ENCODE measurements at places on chromosomes 6 and 20.

DNA sequence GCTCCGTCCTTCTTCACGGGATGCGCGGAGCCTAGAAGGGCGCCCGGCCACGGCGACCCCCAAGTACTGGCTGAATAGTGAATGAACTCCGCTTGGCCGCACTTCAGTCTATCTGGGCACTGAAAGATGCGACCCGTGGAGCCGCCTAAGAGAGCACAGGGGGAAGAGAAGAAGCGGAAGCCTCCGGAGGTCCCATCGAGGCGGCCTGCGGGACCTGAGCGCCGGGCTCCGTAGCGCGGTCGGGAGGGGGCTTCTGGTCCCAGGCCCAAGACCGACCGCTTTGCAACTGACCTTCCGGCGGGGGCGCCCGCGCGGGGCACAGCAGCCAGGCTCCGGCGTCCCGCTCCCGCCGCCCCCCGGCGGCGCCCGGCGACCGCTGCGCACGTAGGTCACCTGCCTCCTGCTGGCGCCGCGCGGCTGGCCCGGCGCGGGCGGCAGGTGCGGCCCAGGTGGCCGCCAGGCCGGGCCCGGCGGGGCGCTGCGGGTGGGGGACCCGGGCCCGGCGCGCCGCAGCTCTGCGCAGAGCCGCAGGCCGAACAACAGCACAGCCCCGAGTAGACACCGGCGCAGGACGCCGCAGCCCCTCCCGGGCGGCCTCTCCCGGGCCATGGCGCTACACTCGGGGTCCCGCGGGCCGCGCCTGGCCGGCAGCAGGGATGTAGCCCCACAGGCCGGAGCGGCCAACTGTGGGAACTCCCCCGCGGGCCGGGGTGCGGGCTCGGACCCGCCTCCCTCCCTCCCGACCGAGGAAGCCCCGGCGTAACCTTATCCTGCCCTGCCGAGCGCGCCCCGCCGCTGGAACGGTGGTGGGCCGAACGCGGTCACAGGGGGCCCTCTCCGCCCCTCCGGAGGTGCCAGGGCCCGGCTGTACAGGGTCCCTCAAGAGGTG lies at the start of gene METTL24:
Gene METTL24 (minus strand): TSS at position 686 of the 889 bp plus-strand sequence. CDS start 77 bp downstream, at position 609.
- peak; percentile 9 for DNase-seq

GRCh38 chr6:15974817-15975216 lies 154.1 kb upstream of the MYLIP start:
- no peak for DNase-seq

GRCh38 chr20:63896264-63897105 lies 1.6 kb downstream of the DNAJC5 start:
- DNase-seq: peak; percentile 17

GRCh38 chr20:31452575-31452974 lies 12.1 kb downstream of the DEFB123 start:
- DNase-seq: no peak

GRCh38 chr6:149230712-149231460 lies 86.6 kb upstream of the TAB2 start:
- no peak for DNase-seq

DNA sequence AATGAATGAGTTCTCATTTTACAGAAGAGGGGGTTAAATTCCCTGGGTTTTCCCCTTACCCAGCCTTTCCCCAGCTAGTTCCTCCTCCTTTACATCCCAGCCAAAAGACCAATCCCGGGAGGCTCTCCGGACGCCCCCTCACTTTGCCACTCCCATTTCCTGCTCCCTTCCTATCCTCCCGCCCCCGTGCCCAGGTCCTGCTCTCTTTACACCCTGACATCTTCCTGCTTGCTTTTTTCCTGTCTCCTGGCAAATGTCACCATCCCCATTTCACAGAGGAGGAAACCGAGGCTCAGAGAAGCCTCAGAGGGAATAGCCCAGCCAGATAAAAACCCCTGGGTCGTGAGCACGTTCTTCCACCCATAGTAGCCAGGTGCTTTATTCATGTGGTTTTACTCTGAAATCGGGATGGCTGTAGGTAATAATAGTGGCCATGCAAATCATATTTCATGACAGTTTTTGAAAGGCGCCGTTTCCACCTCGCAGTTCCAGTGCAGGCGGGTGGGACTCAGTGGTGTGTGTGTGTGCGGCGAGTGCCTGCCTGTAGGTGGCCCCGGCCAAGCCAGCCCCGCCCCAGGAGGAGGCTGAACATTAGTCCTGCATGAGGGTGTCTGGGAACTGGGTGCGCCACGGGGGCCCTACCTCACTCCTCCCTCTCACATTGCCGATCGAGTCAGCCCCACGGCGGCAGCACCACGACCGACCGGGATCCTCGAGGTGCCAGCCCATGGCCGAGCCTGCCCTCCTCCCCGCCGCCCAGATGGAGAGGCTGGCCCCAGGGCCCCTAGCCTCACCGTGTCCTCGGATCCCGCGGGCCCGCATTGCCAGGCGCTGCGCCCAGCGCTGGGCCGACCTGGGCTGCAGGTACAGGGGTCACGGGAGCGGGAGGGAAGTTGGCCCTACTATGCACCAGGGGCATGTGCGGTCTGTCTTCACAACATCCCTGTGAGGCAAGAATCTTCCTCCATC lies at the start of gene ARHGAP40:
Gene ARHGAP40 (plus strand): TSS at position 594 of the 969 bp plus-strand sequence.
- no peak for DNase-seq

DNA sequence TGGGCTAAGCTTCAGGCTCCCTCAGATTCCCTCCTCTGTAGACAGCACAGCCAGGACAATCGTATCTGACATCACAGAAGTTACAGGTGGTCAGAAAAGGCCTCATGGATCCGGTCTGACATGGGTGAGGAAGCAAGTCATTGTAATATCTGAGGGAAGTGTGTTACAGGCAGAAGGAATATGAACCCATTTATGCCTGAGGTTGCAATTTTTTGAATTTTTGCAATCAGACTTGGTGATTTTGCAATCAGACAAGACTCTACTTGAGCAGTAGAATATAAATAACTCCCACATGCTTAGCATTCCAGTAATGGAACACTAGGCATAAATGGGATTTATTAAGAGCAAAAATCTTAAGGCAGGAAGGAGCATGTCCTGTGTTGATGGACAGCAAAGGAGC lies 52.1 kb downstream of the CBLN4 start:
- no peak for DNase-seq

DNA sequence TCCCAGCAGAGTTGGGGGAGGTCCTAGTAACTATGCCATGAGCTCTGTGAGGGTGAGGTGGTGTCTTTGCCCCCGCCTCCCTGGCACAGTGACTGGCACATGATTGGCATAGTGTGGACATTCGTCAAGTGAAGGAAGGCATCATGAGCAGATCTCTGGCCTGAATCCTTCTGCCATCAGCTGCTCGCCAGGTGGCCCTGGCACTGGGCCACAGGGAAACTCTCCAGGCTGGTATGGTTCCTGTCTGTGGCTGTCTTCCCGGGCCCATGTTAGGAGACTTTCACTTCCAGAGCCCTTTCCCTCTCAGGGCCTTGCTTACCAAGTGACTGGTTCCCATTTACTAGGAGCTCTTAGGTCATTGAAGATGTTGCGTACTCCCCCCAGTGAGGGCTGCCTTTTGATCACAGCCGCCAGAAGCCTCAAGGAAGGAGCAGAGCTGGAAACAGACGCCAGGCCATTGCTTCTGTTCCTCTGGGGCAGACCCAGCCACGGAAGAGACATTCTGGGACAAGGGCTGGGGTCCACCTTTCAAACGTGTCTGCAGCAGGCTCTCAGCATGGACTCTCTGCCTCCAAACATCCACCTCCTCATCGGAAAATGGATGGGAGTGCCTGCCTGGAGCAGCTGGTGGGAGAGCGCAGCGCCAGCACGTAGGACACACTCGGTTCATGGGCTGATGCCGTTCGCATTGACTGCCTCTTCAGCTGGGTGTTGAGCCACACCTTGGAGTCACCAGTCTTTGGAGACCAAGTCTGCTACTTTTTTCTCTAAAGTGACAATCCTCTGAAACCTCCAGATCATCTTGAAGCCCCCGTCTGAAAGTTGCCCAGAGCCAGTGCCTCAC lies 67.2 kb downstream of the PTPN1 start:
- no peak for DNase-seq

- no peak for DNase-seq
These were observed 449.4 kb downstream of the PTPRT start for GRCh38 chr20:42740226-42740870.

GRCh38 chr6:24763578-24763977 lies 11.2 kb upstream of the GMNN start:
- DNase-seq: no peak

- DNase-seq: no peak
These were observed 257.0 kb downstream of the GRIK2 start for GRCh38 chr6:101650402-101651100.

DNA sequence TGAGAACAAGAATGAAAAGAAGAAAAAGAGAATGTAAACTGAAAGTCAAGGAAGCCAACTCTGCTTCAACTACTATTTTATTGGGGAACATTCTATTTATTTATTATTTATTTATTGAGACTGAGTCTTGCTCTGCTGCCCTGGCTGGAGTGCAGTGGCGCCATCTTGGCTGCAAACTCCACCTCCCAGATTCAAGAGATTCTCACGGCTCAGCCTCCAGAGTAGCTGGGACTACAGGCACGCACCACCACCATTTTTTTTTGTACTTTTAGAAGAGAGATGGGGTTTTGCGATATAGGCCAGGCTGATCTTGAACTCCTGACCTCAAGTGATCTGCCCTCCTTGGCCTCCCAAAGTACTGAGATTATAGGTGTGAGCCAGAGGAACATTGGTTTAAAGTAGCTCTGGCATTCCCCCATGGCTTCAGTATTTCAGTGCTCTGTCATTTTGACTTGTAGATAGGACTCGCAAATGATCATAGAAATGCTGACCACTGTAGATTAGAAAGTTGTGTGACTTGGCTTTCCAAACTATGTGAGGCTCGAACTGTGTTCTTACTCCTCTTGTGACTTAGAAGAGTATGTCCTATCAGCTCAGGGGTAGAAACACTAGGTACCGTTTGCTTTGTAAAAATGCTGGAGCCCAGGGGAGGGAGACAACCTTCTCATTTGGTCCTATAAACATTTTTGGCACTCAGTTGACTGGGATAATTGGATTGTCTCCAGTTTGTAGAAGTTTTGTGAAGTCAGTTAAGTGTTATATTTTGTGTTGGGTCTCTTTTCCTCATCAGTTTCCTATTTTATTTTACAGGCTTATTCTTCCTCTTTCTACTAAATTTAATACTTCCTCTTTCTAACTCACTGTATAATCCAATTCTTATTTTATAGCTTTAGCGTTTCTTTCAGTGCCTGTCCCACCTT lies 544.9 kb upstream of the CITED2 start:
- no peak for DNase-seq

GRCh38 chr20:23032056-23032749 lies 2.9 kb upstream of the SSTR4 start:
- no peak for DNase-seq

DNA sequence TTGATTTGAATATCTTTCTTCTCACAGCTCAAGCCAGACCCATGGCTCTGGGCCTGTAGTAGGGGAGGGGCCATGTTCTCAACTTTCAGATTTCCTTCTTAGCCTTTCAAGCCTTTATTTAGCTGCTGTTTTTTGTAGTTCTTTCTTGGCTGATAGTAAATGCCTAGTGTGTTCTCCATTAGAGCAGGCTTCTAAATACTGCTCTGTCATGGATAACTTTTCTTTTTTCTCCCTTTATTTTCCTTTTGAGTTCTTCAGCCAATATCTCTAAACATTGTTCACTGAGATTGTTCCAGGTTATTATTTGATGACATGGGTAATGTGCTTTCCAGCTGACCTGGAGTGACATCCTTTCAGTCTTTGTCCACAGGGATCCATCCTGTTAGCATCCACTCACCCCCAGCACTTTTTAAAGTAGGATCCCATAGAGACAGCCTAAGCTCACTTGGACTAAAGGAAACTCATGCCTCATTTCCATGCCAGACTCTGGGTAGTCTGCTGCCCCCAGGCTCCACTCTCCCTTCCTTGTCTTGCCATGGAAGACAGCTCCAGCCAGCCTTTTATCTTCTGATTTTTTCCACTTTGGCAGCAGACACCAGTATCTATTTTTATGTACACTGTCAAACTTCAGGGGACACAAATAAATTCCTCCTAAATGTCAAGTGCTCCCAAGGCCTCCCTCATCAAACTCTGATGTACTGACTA lies 645.6 kb downstream of the RNF144B start:
- no peak for DNase-seq

DNA sequence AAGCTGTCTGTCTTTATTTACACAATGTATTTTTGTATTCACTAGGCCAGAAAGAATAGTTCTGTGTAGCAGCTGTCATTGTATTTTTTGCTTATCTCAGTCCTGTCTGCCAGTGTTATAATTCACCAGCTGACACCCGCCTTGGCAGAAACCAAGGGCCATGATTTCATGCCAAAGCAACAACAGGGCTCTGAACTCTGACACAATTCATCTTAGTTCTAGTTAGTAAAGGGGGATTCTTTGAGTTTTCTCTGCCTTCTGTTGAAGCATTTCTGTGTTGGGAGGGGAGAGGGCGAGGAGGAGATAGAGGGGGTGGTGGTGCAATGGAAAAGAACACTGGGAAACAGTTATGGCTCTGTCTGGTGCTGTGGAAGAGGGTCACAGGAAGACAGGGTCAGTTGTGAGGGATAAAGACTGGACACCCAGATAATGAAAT lies 684.6 kb upstream of the MARCKS start:
- DNase-seq: no peak
